Endothelial cell of umbilical vein (primary cell): ENCODE measurements at places on chromosomes 7 and 10.
A peak's percentile ranks its signal among the peaks of the same experiment; 100 is the strongest.

DNA sequence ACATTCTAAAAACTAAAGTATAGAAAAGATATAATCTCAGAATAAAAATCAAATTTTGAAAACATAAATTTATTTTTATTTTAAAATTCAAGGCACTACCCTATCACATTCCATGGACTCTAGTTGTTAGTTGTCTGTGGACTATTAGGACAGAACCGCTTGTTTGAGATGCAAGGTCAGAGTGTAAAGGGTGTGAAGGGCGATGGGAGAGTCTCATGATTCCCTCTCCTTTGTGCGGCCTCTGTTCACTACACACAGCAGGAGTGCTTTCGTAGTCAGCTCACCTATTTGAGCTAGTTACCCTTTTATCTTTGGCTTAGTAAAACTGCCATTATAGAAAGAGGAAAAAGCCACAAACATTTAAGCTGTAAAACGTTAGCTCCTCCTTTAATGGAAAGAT, 189.8 kb upstream of the TEX47 start:
- no peak for DNase-seq

DNA sequence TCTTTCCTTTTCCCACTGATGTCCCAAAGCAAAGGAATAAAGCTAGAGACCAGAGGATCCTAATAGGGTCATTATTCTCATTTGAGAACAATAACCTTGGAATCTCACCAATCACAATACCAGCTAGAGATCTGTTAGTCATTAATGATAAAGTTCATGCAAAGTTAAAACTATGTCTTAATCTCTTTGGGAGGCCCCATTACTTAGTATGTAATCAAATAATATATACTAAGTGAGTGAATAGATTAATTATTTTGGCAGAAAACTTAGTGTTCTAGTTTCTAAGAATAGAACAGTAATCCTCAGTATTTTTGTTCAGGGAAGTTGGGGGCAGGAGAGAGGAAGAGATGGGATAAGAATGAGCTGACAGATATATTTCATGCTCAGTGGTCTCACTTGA, 227.2 kb downstream of the MTERF1 start:
- DNase-seq = no peak

- DNase-seq = no peak
Measured at GRCh38 chr7:45267262-45267661, 109.7 kb downstream of the RAMP3 start.

DNA sequence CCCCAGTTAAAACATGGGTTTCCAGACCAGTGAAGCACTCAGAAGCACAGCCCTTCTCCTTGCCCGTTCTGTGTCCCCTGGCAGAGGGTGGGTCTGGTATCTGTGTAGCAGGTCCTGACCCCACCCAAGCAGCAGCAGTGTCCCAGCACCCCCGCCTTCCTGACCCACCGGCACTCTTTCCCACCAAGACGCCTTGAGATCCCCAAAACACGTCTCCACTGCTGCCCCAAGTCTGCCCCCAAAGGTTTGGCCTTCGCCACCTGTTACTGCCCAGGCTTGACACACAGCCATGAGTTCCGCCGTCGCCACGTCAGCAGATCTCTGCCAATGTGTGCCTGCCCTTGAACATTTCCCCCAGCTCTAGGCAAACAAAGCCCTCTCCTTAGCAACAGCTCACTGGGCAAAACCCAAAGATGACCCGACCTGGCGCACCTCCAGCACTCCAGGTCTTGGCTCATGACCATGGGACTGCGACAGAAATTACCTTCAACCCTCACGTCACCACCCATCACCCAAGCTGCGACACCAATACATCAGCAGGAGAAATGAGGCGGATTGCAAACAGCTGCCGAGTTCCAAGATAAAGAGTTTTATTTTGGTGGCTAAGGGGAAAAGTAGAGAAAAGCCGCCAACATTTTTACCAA, 75.6 kb downstream of the CTBP2 start:
- peak; percentile 89 for DNase-seq

- no peak for DNase-seq
Measured at GRCh38 chr7:134155871-134156270, 28.7 kb downstream of the LRGUK start.

DNA sequence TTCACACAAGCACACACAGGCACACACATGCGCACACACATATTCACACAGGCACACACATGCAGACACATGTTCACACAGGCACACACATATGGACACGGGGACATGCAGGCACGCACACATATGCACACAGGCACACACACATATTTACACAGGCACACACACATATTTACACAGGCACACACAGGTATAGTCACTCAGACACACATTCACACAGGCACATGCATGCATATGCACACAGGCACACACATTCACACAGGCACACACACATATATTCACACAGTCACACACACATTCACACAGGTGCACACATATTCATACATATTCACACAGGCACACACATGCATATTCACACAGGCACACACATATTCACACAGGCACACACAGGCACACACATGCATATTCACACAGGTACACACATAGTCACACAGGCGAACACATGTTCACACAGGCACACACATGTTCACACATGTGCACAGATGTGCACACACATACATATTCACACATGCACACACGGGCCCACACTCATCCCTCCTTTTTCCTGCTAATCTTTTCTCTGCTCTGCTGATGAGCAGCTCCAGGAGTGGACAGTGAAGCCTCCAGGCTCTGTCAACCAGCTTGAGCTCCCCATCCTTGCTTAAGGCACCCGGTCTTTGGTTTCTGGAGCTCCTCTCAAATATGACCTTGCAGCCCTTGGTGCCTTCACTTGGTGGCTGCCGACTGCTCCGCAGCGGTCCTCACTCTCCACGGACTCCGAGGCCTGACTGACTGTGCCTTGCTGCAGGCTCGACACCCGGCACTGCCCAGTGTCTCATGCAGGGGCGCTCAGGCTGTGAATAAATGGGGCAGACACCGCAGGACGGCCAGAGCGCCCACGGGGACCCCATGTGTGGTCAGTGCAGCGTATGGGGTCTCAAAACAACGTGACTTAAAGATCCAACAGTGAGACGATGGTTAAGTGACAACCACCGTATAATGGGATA, 581.2 kb upstream of the MGMT start:
- no peak for DNase-seq

GRCh38 chr10:774661-775244, 85.3 kb upstream of the DIP2C start:
- no peak for DNase-seq

GRCh38 chr7:14691034-14691433, 211.5 kb downstream of the DGKB start:
- DNase-seq = no peak

DNA sequence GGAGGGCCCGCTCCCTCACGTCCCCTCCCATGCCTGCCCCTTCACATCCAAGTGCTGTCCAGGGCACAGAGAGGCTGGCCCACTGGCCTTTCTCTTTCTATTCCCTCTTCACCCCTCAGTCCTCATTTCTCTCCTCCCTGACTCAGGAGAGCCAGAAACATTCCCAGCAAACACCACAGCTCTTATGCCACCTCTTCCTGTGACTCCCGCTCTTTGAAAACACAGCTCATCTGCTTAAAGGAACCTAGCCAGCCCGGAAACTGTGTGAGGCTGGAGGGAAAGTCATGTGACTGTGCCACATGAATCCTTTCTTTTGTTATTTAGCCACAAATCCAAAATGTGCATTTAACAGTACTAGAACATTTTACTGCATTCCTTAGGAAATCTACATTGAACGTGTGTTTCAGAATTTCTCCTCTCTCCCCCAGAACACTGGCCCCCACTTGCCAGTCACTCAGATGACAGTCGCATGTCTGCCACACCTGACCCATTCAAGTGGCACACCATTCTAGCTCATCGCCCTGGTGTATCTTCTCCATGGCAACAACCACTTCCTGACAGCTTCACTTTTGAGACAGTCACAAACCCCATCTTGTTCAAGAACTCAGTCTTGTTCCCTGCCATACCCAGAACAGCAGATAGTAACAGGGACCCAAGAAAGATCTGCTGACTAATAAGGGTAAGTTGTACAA, 42.8 kb downstream of the GRB10 start:
- peak; percentile 46 for DNase-seq

GRCh38 chr10:360653-361052, 225.4 kb downstream of the ZMYND11 start:
- DNase-seq = no peak

GRCh38 chr7:123538189-123538714, 3.9 kb upstream of the IQUB start:
- peak; percentile 84 for DNase-seq

GRCh38 chr7:151690606-151691005, 170.9 kb upstream of the RHEB start:
- no peak for DNase-seq

DNA sequence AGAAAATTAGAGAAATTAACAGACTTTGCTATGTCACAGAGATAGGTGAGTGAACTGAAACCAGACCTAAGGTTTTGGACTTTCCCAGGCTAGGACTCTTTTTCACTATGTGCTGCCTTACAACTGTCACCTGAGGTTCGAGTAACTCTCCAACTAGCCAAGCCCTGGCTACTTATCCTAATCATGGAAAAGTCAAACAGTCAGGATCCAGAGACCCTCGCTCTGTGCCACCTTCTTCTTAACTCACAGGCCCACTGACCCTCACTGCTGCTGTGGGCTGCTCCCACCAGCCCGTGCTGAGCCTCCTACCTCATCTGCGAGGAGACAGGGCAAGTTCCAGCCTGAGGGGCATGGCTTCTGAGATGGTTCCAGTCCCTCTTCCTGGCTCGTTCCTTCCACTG, 211.4 kb upstream of the KLF14 start:
- no peak for DNase-seq

DNA sequence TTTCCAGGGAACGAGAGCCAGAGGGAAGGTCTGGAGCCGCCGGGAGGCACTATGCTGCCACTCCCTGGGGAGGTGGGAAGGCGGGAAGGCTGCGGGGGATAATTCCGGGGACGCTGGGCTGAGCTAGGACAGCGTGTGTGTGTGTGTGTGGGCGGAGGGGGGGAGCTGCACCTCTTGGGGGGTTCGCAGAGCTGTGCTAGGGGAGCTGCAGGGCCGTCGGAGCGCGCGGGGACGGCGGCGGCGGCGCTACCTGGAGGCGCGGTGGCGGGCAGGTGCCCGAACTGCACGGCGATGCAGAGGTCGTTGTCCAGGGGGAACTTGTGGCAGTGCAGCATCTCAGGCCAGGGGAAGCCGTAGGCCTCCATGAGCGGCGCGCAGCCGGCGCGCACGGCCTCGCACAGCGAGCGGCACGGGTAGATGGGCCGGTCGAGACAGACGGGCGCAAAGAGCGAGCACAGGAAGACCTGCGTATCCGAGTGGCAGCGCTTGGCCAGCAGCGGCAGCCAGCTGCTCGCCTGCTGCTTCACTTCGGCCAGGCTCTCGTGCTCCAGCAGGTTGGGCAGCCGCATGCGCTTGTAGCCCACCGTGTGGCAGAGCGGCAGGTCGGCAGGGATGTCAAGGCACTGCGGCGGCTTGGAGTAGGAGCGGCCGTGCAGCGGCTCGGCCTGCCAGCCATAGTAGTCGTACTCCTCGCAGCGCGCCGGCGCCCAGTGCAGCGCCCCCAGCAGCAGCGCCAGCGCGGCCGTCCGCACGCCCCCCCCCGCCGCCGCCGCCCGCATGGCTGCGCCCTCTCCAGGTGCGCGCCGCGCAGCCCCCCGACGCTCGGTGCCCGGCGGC, 526 bp downstream of the SFRP5 start:
- peak; percentile 20 for DNase-seq

DNA sequence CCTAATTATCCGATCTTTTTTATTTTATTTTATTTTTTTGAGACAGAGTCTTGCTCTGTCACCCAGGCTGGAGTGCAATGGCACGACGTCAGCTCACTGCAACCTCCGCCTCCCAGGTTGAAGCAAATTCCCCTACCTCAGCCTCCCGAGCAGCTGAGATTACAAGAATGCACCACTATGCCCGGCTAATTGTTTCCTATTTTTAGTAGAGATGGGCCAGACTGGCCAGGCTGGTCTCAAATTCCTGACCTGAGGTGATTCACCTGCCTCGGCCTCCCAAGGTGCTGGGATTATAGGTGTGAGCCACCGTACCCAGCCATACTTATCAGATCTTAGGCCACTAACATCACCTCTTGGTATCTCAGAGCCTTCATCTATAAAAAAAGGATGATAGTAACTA, 4.9 kb downstream of the SLC25A13 start:
- DNase-seq = no peak

DNA sequence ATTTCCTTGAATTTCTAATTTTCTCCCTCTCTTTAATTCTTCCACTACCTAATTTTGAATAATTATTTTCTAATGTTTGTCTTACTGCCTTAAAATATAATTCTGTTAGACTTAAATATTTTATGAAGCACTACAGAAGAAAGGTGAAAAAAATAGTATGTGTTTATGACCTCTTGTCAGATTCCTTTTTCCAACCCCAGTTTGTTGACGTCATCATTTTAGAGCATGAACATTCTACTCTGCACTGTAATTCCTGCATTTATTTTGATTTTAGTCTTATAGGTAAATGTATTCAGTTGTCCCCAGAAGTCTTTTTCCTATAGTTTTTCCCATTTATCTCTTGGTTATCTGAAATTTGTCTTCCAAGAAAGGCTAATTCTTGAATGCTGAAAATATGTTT, 468.1 kb downstream of the SORCS3 start:
- DNase-seq = no peak

DNA sequence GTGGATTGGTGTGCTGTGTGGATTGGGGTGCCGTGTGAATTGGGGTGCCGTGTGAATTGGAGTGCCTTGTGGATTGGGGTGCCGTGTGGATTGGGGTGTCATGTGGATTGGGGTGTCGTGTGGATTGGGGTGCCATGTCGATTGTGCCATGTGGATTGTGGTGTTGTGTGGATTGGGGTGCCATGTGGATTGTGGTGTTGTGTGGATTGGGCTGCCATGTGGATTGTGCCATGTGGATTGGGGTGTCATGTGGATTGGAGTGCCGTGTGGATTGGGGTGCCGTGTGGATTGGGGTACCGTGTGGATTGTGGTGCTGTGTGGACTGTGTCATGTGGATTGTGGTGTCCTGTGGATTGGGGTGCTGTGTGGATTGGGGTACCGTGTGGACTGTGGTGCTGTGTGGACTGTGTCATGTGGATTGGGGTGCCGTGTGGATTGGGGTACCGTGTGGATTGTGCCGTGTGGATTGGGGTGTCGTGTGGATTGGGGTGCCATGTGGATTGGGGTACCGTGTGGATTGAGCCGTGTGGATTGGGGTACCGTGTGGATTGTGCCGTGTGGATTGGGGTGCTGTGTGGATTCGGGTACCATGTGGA, 120.6 kb upstream of the NPS start:
- no peak for DNase-seq

DNA sequence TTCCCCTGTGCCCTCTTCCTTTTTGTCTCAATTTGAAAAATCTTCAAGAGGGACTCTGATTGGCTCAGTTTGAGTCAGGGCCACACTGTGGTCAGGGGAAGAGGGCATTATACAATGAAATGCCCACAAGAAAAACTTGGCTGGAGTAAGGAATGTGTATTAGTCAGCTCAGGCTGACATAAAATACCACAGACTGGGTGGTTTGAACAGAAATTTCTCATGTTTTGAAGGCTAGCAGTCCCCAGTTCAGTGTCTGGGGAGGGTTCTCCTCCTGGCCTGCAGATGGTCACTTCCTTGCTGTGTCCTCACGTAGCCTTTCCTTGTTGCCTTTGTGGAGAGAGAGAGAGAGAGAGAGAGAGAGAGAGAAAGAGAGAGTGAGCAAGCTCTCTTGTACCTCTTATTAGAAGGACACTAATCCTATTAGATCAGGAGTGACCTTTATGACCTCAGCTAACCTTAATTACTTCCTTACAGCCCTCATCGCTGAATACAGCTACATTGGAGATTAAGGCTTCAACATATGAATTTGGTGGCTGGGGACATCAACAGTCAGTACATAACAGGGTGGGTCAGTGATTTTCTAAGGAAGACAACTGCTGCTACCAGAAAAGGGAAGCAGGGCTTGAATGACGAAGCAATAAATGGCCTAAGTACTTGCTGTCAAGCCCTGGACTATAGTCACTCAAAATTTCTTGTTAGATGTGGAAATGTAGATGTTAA, 25.8 kb upstream of the FAM13C start:
- DNase-seq = no peak
